ENCODE measurements at places on chromosomes 3 and 15.
A peak's percentile ranks its signal among the peaks of the same experiment; 100 is the strongest.

GRCh38 chr15:69763831-69764230 lies 311.2 kb downstream of the RPLP1 start:
- DNase-seq: no peak

GRCh38 chr15:62344806-62345539 lies 179.9 kb upstream of the C2CD4B start:
- DNase-seq: peak; percentile 22

DNA sequence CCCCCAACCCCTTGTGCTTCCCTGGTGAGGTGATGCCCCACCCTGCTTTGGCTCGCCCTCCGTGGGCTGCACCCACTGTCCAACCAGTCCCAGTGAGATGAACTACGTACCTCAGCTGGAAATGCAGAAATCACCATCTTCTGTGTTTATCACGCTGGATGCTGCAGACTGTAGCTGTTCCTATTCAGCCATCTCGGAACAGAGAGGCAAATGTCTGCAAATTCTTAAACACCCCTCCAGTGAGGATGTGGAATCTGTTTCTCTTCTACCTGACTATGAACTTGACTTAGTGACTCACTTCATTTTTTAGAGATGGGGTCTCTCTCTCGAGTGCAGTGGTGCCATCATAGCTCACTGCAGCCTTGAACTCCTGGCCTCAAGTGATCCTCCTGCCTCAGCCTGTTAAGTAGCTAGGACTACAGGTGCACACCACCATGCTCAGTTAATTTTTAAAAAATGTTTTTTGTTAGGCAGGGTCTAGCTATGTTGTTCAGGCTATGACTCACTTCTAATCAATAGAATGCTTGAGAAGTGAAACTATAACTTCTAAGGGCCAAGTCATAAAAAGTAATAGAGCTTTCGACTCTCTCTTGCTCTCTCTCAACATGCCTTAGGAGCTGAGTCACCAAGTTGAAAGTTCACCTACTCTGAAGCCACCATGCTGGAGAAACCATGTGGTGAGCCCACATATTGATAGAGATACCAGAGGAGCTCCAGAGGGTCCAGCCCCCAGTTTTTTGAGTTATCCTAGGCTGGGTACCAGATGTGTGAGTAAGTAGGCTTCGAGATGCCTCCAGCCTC lies 11.5 kb upstream of the PARP14 start:
- no peak for DNase-seq

GRCh38 chr3:31772758-31773473 lies 208.1 kb downstream of the OSBPL10 start:
- DNase-seq: no peak

- no peak for DNase-seq
Observed at GRCh38 chr3:89847955-89848354, 740.5 kb downstream of the EPHA3 start.

DNA sequence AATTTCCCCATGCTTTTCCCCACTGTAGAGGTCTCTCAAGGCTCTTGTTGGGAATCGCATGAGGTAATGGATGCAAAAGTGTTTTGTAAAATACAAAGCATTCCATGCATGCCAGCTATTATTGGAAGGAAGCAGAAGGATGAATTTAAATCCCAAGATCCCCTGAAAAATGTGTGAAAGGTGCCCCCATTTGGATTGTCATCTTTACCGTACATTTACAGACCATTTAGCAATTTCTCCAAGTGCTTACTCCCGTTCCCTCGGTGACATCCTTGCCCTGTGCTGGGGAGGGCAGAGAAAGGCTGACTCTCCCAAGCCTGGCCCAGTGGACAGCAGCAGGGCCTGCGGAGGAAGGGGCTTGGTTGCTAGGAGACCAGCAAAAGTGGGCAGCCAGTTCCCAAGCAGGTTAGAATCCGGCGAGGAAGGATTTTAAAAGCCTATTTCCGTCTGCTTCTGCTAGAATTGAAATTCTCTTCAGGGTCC lies 31.1 kb upstream of the NEO1 start:
- DNase-seq: no peak

- DNase-seq: no peak
Observed at GRCh38 chr15:35312344-35312743, 227.2 kb upstream of the NANOGP8 start.

GRCh38 chr15:49471733-49472132 lies 48.7 kb downstream of the FGF7 start:
- DNase-seq: no peak

DNA sequence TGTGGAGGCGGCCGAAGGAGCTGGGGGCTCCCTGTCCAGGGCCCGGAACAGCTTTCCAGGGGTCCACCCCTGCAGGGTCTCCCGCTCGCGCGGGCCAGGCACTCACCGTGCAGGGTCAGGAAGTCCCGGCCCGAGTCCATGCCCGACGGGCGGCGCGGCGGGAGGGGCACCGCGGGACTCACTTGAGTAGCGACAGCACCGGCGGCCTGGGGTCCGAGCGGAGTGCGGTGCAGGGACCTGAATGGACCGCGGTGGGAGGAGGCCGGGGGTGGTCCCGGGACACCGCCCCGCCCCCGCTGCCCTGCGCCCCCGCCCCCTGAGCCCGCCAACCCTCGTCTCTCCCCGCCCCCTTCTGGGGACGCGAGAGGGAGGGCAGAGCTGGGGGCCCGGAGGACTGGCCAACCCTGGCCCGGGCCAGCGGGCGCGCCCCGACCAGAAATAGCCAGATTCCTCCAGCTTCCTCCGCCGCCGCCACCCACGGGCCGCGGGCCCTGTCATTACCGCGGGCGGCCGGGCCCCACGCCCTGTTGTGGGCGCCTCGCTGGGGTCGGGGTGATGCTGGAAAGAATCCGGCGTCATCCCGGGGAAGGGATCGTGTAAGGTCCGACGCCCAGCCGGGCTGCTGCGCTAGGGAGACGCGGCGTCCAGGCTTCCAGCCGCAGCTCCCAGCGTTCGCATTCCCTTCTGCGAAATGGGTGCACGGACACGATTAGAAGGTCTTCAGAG lies at the start of gene PLCD1:
PLCD1 (minus strand) TSS at position 243 of the 726 bp plus-strand sequence; CDS start at position 140, 103 bp downstream.
- DNase-seq: no peak

- no peak for DNase-seq
Observed at GRCh38 chr3:106013971-106014370, 145.2 kb upstream of the CBLB start.

- DNase-seq: no peak
Observed at GRCh38 chr15:48603123-48603500, 42.4 kb downstream of the FBN1 start.

- DNase-seq: no peak
Observed at GRCh38 chr3:150830094-150830681, 67.2 kb upstream of the SIAH2 start.

DNA sequence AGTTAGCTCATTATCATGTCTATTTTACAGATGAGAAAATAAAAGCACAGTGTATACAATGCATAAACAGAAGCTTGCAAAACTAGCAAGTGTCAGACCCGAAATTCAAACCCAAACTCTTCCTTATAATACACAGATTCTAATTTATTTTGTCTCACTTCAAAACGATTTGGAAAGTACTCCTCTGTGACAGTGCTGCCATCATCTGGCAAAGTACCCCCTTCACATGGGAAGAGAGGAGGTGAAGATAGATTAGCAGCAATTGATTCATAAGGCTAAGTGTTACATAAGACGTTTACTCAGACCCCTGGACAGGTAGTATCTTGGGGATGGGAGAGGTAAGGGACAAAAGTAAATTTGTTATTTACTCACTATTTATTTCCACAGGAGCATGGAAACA lies 744.0 kb upstream of the SGO1 start:
- DNase-seq: no peak

DNA sequence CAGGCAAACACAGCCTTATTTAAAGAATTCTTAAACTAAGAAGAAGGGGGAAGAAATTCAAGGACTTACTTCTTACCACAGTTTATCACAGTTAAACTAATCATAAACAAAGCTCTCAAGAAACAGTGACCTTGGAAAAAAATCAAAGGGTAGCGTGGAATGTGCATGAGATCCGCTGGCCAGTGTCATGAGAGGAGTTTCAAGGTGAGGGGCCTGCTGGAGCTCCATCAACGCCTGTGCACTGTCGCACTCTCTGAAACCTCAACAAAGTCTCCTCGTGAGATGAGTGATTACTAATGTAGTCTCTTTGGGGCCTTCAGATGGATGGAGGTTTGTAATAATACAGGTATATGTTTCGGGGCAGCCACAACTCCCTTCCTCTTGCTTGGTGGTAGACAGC lies 28.4 kb upstream of the PRICKLE2 start:
- no peak for DNase-seq

- DNase-seq: no peak
Observed at GRCh38 chr15:101288905-101289513, 6.0 kb downstream of the SNRPA1 start.

DNA sequence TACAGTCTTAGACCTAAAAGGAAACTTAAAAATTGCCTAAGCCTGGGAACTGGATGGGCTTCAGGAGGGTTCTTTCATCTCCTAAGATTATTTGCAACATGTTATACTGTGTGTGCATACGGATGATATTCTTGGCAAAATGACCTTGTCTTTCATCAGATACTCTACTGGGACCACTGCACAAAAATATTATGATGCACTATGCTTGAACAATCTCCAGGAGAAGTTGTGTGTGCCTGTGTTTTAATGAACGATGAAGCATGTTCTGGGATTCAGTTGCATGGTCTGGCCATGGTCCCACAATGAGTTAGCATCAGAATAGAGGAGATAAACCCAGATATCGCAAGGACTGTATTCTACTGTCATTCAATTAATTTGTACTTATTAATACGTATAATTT lies 68.7 kb downstream of the GAP43 start:
- DNase-seq: no peak

GRCh38 chr15:34241376-34242330 lies 16.8 kb downstream of the EMC4 start:
- DNase-seq: no peak

DNA sequence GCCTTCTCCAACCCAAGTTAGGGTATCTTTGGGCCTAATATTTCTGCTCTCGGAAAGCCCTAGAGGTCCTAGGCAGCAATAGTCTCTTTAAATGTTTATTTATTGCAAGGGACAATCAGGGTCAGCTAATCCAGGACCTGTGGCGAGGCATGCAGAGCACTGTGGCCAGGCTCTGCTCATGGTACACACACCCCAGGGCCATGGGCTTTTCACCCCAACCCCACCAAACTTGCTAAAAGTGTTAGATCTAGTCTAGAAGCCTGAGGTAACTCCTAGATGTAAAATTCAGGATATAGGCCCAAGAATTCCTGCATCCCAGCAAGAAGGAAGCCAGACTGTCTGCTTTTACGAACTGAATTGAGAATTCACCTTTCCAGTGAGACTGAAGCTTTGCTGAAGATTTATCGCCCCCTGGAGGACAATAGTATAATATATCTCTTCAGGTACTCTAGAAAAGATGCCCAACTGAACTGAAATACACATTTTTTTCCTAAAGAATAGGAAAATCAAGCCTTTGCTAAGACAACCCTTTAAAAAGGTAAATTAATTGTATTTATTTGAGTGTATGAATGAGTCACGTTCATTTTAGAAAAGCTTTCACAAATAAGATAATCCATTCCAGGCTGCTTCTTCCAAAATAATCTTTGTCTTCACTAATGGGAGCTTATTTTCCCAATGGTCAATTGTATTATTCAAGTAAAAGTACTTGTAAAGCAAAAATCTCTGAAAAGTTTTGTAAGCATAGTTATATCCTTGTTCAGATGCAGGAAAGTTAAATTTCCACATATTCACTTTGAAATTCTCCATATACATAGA lies 89.8 kb downstream of the LRRC3B start:
- DNase-seq: no peak

DNA sequence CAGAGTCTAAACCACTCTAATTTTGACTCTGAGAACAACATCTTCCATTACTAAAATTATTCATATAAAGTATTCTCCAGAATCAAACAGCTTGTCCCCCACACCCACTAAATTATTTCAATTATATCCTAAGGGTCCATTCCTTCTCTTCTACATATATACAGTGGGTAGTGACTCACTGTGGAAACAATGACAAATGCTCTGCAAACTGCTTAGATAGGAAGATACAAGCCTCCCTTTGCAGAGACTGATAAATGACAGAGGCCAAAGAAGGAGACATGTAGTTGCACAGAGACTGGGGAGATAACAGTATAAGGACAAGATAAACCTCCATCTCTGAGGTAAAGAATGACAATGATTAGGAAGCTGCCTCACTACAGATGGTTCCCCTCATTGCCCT lies 1087.4 kb downstream of the AGBL1 start:
- no peak for DNase-seq

DNA sequence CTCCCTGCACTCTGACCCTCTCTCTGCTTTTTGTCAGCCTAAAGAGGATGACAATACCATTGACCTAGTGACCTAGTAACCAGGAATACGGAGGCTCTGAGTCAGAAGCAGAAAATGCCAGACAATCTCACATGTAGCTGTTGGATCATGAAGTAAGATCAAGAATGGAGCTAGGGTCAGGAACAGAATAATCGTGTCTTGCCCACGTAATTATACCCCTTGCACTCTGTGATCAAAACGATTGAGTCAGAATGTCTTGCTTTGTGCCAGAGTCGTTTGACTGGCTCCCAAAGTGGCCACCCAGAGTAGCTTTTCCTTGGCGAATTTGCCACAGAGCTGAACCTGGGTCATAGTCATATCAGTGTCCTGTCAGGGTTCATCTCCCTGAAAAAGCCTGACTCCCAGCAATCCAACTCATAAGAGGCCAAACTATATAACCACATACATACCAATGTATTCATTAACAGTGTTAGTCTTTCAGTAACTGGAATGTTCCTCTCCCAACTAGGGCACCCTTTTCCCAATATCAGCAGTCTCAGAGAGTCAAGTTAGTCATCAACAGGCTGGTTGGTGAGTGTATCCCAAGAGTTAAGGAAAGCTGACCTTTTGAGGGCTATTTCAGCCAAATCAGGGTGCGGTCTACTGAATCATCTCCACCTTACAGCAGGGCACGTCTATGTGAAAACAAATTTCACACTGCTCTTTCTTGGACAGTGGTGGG lies 5.0 kb upstream of the CDV3 start:
- no peak for DNase-seq

GRCh38 chr3:59919586-59919985 lies 869.8 kb upstream of the CFAP20DC start:
- no peak for DNase-seq

GRCh38 chr3:29181149-29181780 lies 99.6 kb upstream of the RBMS3 start:
- no peak for DNase-seq

GRCh38 chr3:181176601-181177000 lies 187.1 kb upstream of the DNAJC19 start:
- DNase-seq: no peak

GRCh38 chr3:18443665-18444594 lies 18.8 kb upstream of the SATB1 start:
- DNase-seq: peak; percentile 18

DNA sequence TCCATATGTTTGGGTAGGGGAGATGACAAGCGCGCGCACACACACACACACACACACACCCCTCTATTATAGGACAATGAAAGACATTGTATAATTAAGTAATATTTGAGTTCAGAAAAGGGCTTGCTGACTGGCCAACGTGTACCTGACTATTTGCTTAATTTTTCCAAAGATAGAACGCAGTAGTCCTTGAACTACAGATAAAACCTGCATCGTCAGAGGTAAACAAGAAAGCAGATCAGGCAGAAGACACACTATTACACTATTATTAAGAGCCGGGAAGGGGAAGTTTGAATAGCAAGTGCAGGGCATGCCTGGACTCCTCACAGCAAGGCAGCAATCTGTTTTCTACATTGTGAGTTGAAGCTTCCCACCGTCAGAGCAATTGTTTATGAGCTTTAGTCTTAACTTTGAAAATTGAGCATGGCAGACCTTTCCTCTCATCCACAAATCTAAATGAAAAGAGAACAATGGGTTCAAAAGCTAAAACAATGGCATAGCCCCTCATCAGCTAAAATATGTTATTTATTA lies 427.7 kb downstream of the GABRG3 start:
- no peak for DNase-seq
